ENCODE measurements at places on chromosomes 16 and 17. TPM values are rescaled to one million over a fixed set of nuclear protein-coding genes. Genes with fewer than 3 reads are reported as not detected.

PSMD12 gene
- 67.1 TPM for total RNA-seq

ZFP3 gene
- 11.9 TPM for total RNA-seq

JPH3 gene
- total RNA-seq, result 0.79 TPM

PRCD gene
- 3.9 TPM for total RNA-seq

C1QTNF1 gene
- 337 TPM for total RNA-seq

PPM1D gene
- 8.1 TPM for total RNA-seq

SLC13A2 gene
- not detected for total RNA-seq

SYCE1L gene
- 1.4 TPM for total RNA-seq

SHISA9 gene
- total RNA-seq, result 0.96 TPM

KRTAP1-1 gene
- total RNA-seq, result not detected

SKAP1 gene
- total RNA-seq, result 1.7 TPM

HEATR9 gene
- not detected for total RNA-seq

GNG13 gene
- not detected for total RNA-seq

SLC16A13 gene
- total RNA-seq, result 2.1 TPM

CDRT15 gene
- total RNA-seq, result not detected

KIF18B gene
- 0.15 TPM for total RNA-seq

IGSF6 gene
- 1.9 TPM for total RNA-seq

ZNF286A gene
- 10.7 TPM for total RNA-seq

DNA sequence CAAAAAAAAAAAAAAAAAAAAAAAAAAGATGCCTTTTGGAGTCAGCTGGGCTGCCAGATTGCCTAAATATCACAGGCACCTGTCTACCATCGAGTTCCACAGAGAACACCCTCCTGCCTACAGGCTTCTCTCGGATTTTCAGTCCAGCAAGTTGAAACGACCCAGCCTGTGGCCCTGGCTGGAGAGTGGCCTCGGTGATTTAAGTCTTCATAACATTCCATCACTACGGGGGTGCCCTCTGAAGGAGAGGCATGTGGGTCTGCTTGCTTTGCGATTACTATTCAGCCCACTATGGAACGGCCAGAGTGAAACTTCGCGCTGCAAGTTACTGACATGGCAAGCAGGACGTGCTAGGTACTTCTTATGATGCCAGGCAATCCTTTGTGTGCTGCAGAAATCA, 42.8 kb downstream of the MARCHF10 start:
- DNase-seq, result no peak
- no peak overlapping the region for H3K27ac ChIP-seq
- no peaks in the 10 kb centered on the region for H3K4me1 ChIP-seq
- H3K36me3 ChIP-seq, result no peaks in the 10 kb centered on the region

DNA sequence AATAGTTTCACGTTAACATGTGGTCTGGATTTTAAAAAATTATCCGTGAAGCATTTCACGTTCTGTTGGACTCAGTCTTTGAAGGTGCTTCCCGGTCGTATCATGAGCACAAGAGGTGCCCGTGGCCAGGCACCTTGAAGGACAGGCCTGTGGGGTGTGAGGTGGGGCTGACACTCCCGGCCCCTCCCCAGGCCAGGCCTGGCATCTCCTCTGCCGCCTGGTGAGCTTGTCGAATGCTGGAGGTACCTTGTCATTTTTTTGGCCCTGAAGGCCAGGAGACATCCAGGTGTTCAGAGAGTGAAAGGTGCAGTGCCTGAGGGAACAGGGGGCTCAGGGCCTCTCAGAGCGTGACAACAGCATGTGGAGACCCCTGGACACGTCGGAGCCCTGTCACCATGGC, 11.7 kb downstream of the ZNF469 start:
- no peak for DNase-seq
- H3K4me3 ChIP-seq, result no peak overlapping the region
- H3K27me3 ChIP-seq, result no peaks in the 10 kb centered on the region
- H3K27ac ChIP-seq, result no peak overlapping the region

DNA sequence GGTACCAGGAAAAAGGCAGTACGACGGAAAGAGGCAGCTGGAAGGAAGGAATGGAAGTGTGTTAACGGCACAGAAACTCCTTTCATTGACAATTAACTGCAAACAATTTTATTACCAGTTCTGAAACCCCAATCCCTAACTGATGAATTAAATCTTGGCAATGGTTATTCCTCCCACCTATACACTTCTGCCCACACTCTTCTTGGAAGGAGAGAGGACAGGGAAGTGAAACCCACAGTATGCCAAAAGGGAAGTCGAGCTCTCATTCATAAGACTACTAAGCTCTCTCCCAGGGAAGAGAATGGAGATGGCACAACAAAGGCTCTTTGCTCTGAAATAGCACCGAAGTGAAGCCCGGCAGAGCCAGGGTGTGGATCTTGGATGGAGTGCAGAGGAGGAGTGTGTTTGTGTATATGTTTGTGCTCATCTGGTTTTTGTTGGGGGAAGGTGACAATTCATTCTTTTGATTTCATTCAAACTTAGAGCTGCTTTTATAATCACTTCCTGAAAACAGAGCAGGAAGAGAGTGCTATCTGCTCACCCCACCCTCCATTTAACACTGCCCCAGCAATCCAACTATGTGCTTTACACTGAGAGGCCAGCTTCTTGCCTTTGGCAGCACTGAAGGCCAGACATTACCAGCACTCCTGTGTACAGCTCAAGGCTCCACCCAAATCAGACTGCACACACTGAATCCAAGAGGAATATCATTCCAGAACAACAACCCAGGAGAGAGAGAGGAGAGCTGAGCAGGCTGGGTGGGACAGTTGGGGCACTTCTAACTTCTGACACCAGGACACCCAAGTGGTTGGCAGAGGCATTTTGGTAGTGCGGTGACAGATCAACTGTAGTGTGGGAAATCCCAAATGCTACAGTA, 68.7 kb downstream of the HIC1 start:
- H3K36me3 ChIP-seq, result peaks cover 4% of the 10 kb centered on the region
- H3K27ac ChIP-seq, result peak overlapping the region; percentile 82
- H3K27me3 ChIP-seq, result no peaks in the 10 kb centered on the region
- peaks cover 25% of the 10 kb centered on the region for H3K4me1 ChIP-seq
- no peak overlapping the region for H3K4me3 ChIP-seq
- DNase-seq, result peak; percentile 19

- H3K27ac ChIP-seq, result no peak overlapping the region
- no peak overlapping the region for H3K4me3 ChIP-seq
- no peaks in the 10 kb centered on the region for H3K27me3 ChIP-seq
- H3K4me1 ChIP-seq, result no peaks in the 10 kb centered on the region
- H3K36me3 ChIP-seq, result no peaks in the 10 kb centered on the region
- DNase-seq, result no peak
Measured at GRCh38 chr17:64554028-64554637, 47.4 kb downstream of the CEP95 start.

GRCh38 chr17:50350733-50351132, 4.8 kb downstream of the XYLT2 start:
- H3K27me3 ChIP-seq, result no peaks in the 10 kb centered on the region
- no peak overlapping the region for H3K4me3 ChIP-seq
- H3K27ac ChIP-seq, result no peak overlapping the region
- peaks cover 24% of the 10 kb centered on the region for H3K4me1 ChIP-seq
- no peak for DNase-seq
- peaks cover 33% of the 10 kb centered on the region for H3K36me3 ChIP-seq

DNA sequence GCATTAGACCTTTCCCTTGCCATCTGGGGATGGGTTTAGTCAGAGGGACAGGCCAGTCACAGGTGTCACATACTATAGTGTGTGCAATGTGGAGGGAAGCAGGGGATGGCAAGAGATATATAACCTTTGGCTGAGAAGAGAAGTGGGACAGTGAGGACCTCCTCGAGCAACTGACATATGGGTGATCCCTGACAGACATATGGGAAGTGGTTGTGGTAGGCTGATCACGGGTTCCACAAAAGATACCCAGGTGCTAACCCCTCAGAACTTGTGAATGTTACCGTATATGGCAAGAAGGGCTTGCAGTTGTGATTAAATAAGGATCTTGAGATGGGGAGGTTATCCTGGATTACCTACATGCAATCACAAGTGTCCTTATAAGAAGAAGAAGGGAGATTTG, 188.1 kb upstream of the MPHOSPH6 start:
- H3K4me3 ChIP-seq, result no peak overlapping the region
- no peak overlapping the region for H3K27ac ChIP-seq
- no peak for DNase-seq

GRCh38 chr17:55794725-55795482, 44.1 kb downstream of the PCTP start:
- no peaks in the 10 kb centered on the region for H3K27me3 ChIP-seq
- DNase-seq, result no peak
- no peak overlapping the region for H3K27ac ChIP-seq
- H3K36me3 ChIP-seq, result no peaks in the 10 kb centered on the region
- no peaks in the 10 kb centered on the region for H3K4me1 ChIP-seq

DNA sequence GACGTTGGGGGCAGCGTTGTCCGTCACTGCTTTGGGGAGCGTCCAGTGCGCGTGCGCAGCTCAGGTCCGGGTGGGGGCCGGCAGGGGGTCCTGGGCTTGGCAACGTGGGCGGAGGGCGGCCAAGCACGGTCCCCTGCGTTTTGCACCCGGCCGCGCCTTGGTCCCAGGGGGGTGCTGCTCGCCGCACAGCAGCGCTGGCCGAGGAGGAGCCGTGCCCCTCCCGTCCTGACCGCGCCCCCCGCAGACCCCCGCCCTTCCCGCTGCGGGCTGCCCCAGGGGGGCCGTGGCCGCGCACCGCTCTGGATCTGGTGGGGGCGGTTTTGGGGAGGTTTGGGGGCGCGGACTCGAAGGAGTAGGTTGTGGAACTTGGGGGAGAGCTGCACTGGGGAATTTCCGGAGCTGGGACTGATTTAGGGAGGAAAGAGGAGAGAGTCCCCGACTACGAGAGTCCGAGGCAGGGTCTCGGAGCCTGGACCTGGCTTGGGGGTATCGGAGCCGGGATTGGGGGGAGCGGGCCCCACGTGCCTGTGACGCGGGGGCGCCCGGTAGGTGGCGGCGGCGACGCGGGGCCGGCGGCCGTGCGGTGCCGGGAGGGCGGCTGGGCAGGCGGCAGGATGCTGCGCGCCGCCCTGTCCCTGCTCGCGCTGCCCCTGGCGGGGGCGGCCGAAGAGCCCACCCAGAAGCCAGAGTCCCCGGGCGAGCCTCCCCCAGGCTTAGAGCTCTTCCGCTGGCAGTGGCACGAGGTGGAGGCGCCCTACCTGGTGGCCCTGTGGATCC, at the start of gene SLC9A5:
Gene SLC9A5, plus strand, starts transcription at position 579 of the 777 bp plus-strand sequence. Its CDS starts 36 bp downstream, at position 615.
- peak within 1 kb of the TSS; percentile 56 for H3K4me3 ChIP-seq
- H3K27ac ChIP-seq, result peak within 1 kb of the TSS; percentile 96
- H3K27me3 ChIP-seq, result peaks cover 34% of the 10 kb centered on the region
- no peaks in the 10 kb centered on the region for H3K36me3 ChIP-seq
- H3K4me1 ChIP-seq, result peaks cover 40% of the 10 kb centered on the region
- DNase-seq, result no peak

GRCh38 chr17:68542698-68543463, 30.7 kb downstream of the PRKAR1A start:
- no peaks in the 10 kb centered on the region for H3K27me3 ChIP-seq
- no peak overlapping the region for H3K4me3 ChIP-seq
- peaks cover 66% of the 10 kb centered on the region for H3K36me3 ChIP-seq
- no peaks in the 10 kb centered on the region for H3K4me1 ChIP-seq

DNA sequence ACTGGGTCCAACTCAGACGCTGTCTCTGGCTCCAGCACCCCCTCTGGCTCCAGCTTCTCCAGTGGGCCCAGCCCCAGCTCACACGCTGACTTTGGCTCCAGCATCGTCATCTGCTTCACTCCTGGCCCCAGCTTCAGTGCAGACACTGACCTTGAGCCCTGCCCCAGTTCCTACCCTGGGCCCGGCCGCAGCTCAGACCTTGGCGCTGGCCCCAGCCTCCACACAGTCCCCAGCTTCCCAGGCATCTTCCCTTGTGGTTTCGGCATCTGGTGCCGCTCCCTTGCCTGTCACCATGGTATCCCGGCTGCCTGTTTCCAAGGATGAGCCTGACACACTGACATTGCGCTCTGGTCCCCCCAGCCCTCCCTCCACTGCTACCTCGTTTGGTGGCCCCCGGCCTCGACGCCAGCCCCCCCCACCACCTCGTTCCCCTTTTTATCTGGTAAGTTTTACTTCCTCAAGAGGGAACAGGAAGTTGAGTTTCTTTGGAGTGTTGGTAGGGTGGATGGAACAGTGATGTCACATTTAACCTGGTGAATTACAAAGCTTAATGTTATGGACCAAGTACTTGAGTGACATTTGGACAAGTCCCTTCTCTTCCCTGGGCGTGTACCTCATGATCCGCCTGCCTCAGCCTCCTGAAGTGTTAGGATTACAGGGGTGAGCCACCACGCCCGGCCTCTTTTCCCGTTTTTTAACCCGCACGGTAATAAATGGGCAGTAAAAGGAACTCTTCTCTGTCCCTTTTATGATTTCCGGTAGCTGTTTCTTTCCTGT, 23.4 kb upstream of the PHKG2 start:
- H3K27ac ChIP-seq, result peak overlapping the region; percentile 14
- DNase-seq, result peak; percentile 43
- H3K4me3 ChIP-seq, result no peak overlapping the region

DNA sequence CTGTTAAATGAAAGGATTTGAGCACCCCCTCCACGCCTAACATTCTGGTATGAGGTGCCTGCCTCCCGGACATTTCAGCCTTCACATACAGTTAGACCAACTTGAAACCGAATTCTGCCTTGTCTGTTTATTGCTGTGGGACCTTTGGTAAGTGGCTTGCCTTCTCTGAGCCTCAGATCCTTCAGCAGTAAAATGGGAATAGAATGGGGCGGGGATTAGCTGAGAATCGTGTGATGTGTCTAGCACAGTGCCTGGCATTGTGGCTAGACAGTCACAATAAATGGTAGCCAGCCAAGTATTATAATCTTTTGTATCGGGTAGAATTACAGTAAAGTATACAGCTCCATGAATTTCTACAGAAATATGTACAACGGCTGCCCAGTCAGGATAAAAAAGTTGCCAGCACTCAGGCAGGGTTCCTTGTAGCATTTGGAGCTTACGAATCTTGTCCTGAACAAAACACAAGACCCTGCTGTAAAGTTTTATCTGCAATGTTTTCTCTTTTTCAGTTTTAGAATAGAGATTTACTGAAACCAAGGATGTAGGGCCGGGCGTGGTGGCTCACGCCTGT, 786 bp downstream of the TMC7 start:
- peak overlapping the region; percentile 64 for H3K27ac ChIP-seq
- no peaks in the 10 kb centered on the region for H3K27me3 ChIP-seq
- peaks cover 14% of the 10 kb centered on the region for H3K4me1 ChIP-seq
- no peak for DNase-seq
- no peaks in the 10 kb centered on the region for H3K36me3 ChIP-seq

- H3K27ac ChIP-seq, result peak overlapping the region; percentile 88
- no peaks in the 10 kb centered on the region for H3K27me3 ChIP-seq
- no peak for DNase-seq
- no peaks in the 10 kb centered on the region for H3K36me3 ChIP-seq
- peak overlapping the region; percentile 89 for H3K4me3 ChIP-seq
Measured at GRCh38 chr17:47254403-47254943, 846 bp downstream of the ITGB3 start.

Measured in heart right ventricle (tissue), 16 donors.